ENCODE measurements at places on chromosomes 1 and 21.

DNA sequence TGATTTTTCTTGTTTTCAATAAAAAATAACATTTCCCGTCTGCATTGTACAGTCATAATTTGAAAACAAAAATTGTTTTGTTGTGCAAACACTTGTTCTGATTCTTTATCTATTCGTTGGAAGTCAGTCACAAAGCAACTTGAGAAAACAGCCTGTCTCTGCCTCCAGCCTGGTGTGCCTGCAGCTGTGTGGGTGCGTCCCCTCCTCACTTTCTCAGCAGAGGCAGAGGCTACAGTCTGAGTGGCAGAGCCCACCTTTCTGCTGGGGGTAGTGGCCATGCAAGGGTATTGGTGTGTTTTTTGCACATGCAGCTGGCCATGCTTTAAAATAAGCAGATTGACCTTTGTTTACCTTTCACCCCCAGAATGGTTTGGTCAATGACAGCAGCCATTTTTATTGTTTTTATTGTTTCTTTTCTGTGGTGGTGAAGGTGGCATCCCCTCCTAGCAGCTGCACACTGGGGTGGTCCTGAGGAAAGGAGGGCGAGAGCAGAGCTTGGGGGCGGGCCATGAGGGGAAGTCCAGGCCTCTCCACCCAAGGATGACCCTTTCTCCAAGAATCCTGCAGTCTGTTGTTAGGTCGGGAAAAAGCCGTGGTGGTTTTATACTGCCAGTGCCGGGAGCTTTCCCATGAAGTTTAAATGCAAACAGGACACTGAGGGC lies 159.6 kb downstream of the PCBP3 start:
- no peak for DNase-seq

GRCh38 chr1:22878626-22879025 lies 94.0 kb downstream of the LACTBL1 start:
- DNase-seq = no peak

GRCh38 chr1:239803781-239804180 lies 287.9 kb upstream of the FMN2 start:
- no peak for DNase-seq

- no peak for DNase-seq
These were observed 4.2 kb downstream of the ADAMTS5 start for GRCh38 chr21:26962621-26963181.

DNA sequence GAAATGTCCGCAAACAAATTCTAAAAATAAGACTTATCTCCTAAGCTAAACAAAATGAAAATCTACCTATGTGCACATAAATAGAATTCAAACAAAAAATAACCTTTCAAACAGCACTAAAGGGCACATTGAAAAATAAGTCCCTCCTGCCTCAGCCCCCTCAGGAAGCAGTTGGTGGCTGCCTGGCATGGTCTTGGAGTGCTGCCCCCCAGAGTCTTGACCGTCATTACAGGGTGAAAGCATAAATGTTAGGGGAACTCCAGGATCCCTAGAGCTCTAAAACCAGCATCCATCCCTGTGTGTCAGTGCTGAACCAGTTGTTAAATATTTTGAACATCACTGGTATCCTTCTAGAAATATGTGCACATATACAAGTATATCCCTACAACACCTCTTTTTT lies 6.5 kb upstream of the NPL start:
- no peak for DNase-seq

GRCh38 chr1:55048453-55049270 lies 9.3 kb downstream of the PCSK9 start:
- DNase-seq = no peak

DNA sequence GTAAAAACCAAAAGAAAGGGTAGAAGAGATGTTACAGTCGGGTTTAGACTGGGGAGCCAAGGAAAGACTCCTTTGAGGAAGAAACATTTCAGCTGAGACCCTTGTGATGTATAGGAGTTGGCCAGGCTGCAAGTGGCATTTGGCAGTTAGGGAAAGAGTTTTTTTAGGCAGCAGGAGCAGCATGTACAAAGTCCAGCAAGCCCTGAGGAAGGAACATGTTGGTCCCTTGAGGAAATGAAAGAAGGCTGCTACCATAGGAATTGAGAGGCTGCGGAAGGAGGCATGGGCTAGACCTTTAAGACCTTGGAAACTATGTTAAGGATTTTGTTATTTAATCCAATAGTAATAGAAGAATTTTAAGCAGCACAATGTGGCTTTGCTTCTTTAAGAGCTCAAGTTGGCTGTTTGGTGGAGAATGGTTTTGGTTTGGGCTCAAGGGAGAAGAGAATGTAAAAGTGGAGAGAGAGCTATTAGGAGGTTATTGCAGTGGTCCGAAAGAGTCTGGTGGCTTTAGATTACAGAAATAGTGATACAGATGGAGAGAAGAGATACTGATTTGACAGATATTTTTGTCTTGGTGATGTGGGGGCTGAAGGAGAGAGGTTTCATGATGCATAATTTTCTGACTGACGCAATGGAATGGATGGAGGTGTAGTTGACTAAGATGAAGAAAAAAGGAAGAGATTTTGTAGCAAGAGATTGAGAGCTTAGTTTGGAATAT lies 26.6 kb downstream of the SMAP2 start:
- no peak for DNase-seq

DNA sequence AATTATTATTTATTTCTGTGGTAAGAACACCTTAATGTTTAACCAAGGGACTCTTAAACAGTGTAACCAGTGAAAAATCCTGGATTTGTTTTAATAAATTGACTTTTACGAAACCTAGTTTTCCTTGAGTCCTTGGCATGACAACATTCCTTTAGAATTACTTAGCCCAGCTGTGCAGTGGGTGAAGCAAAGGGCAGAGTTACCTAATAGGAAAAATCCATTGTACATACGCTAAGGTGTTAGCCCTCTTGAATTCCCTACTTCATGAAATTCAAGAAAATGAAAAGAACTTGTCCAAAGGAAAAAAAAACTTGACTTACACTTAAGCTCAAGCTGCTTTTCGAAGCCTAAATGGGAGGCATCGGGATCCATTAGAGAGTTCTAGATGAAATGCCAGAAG lies 852.0 kb upstream of the ADAMTS5 start:
- no peak for DNase-seq

- no peak for DNase-seq
These were observed 79.6 kb upstream of the CTTNBP2NL start for GRCh38 chr1:112316254-112316913.

- no peak for DNase-seq
These were observed 6.0 kb downstream of the LY9 start for GRCh38 chr1:160801836-160802580.

Measured in COLO829 (cell line).